ENCODE measurements at places on chromosomes 1 and 21. TPM values are rescaled to one million over a fixed set of nuclear protein-coding genes. Genes with fewer than 3 reads are reported as not detected.

DNA sequence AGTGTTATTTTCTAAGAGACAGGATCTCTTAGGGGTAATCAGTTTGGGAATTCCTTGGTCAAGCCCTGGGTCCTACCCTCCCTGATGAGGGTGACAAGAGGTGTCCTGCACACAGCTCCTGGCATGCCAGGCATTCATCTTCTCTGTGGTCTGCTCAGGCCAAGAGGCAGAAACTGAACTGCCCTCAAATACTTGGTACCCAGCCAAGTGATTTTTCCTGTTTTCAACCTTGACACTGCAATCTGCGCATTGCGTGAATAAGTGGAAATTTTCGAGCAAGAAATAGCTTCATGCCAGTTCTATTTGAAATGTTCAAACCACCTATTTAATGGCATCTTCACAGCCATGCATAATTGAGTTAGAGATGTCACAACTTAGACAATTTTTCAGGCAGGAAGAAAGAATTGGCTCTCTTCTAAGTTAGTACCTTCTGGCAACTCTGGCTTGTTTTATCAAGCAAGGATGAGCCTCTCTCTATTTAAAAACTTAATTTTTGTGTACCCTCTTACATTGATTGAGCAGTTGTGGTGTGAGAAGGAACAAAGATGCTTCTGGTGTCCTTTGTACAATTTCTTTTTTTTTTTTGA lies 27.0 kb downstream of the DNM3 start:
- H3K27me3 ChIP-seq = no peaks in the 10 kb centered on the region
- no peak overlapping the region for H3K4me3 ChIP-seq
- H3K36me3 ChIP-seq = no peaks in the 10 kb centered on the region
- no peak overlapping the region for H3K27ac ChIP-seq

DNA sequence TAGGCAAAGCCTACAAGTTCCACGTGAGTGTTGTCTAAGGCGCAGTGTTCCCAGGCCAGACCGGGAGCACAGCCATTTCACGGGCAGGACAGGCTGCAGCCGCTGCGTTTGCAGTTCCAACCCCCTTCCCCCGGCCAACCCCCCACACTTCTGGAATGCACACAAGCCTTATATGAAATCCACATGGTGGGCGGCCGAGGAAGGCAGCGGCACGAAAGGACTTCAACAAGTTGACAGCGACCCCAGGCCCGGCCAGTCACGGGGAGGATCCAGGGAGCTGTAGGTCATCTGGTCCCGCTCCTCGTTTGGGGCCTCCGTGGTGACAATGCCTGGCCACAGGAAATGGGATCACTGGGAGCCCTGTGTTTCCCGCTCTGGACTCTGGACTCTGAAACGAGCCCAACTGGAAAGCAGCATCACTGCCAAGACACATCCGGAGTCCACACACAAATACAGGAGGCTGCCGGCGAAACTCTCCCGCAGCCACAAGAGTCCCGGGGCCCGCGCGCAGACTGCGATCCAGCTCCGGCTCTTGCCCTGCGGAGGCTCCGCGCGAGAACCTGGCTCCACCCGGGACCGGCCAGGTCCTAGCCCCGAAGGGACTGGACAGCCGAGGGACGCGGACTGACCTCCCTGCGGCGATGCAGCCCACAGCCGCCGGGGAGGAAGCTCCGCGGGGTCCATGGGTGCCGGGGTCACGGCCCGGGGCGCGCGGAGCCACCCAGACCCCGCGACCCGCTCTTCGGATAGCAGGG lies 794 bp downstream of the NID1 start:
- peaks cover 18% of the 10 kb centered on the region for H3K4me1 ChIP-seq
- no peaks in the 10 kb centered on the region for H3K36me3 ChIP-seq
- peak overlapping the region; percentile 74 for H3K4me3 ChIP-seq
- peak; percentile 50 for DNase-seq
- peak overlapping the region; percentile 93 for H3K27ac ChIP-seq

DNA sequence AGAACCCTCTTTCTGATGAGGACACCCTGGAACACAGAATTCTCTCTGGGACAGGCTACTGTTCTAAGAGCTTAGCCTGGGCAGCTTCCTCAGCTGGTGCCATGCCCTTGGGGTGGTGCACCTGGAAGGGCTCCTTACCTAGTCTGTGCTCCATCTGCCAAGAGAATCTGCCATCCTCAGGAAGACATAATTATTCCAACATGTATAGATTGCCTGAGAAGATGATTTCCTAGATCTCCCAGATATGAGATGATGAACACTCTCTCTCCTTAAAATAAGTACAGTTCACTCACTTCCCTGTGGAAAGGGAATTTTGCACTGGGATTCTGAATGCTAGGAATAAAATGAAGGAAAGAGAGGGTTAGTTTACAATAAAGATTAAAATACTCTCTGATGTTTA lies 87.6 kb downstream of the NENF start:
- H3K4me3 ChIP-seq = no peak overlapping the region
- H3K27me3 ChIP-seq = peaks cover 3% of the 10 kb centered on the region
- no peak overlapping the region for H3K27ac ChIP-seq
- H3K4me1 ChIP-seq = peaks cover 11% of the 10 kb centered on the region
- no peak for DNase-seq

- peaks cover 6% of the 10 kb centered on the region for H3K4me1 ChIP-seq
- DNase-seq = peak; percentile 22
- no peak overlapping the region for H3K4me3 ChIP-seq
- H3K36me3 ChIP-seq = no peaks in the 10 kb centered on the region
- H3K27me3 ChIP-seq = no peaks in the 10 kb centered on the region
Observed at GRCh38 chr1:64686828-64687724, 57.8 kb upstream of the RAVER2 start.

Gene THEMIS2
- total RNA-seq = 11.7 TPM
